ENCODE measurements at places on chromosomes 3 and 15. TPM values are rescaled to one million over a fixed set of nuclear protein-coding genes. Genes with fewer than 3 reads are reported as not detected.
A peak's percentile ranks its signal among the peaks of the same experiment; 100 is the strongest.

Gene RETNLB
- not detected for total RNA-seq

Gene OR5K2
- not detected for total RNA-seq

Gene CCDC80
- total RNA-seq, result 256 TPM

DNA sequence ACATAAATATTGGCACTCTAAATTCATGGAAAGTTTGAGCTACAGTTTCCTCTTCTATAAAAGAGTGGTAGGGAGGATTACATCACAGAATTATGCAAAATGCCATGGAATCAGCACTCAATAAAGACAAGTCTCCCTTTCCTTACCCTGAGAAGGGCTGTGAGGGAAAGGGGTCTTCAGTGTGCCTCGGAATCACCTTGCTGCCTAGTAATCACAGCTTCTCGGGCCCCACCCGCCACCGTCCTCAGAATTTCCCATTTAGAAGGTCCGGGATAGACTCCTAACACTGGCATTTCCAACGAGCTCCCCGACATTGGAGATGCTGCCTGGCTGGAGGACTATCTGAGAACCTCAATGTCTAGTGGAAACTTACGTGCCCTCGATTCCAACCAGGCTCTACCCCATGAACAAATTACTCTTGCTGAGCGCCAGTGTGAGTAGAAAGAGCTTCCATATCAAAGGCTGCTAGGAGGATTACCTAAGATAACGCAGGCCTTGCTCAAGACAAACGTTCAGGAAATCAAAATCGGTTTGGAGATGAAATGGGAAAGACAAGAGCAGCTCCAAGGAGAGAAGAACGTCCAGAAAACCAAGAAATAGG is 92.1 kb upstream of the CHD2 start:
- peak; percentile 32 for DNase-seq
- no peaks in the 10 kb centered on the region for H3K36me3 ChIP-seq
- peaks cover 8% of the 10 kb centered on the region for H3K4me1 ChIP-seq
- peak overlapping the region; percentile 57 for H3K4me3 ChIP-seq

DNA sequence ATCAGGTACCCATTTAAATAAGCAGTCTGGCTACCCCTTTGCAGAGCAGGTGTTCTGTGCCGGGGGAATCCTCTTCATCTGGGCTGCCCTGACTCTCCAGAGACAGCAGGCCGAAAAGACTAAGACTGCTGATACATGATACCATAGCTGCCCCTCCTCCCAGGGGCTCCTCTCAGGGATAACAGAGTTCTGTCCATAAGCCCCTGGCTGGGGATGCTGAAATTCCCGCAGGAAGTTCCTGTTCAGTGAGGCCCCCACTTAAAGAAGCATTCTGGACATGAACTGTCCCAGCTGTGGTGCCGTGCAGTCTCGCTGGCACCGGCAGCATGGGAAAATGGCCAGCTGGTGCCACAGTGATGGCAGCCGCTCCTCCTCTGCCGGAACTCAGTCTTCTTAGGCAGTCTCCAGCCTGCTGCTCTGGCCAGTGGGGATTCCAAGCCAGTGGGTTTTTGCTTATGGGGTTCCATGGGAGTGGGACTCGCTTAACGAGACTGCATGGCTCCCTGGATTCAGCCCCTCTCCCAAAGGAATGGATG is 1026.2 kb downstream of the NAALADL2 start:
- H3K36me3 ChIP-seq, result no peaks in the 10 kb centered on the region
- H3K4me3 ChIP-seq, result no peak overlapping the region
- no peaks in the 10 kb centered on the region for H3K27me3 ChIP-seq
- H3K27ac ChIP-seq, result no peak overlapping the region

- DNase-seq, result no peak
- H3K4me1 ChIP-seq, result peaks cover 6% of the 10 kb centered on the region
- H3K4me3 ChIP-seq, result peak overlapping the region; percentile 31
- no peaks in the 10 kb centered on the region for H3K27me3 ChIP-seq
- H3K27ac ChIP-seq, result no peak overlapping the region
Measured at GRCh38 chr3:128845119-128845777, 34.2 kb upstream of the ACAD9 start.

DNA sequence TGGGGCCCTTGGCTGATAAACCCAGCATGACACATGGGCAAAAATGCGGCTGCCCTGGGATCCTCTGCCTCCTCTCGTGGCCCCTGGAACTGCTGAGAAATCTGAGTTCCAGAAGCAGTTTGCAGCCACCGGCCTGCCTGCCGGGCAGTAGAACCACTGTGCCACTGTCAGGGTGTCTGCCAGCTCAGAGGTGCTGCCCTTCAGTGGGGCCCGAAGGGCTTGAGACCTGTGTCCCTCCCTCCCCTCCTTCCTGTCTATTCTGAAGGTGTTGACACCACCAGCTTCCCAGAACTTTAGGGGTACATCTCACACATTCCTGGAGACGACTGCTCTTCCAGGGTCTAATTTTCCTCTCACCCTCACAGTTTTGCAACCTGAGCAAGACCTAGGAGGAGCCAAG is 88.2 kb upstream of the POMGNT2 start:
- H3K27me3 ChIP-seq, result no peaks in the 10 kb centered on the region
- no peak overlapping the region for H3K4me3 ChIP-seq
- no peaks in the 10 kb centered on the region for H3K36me3 ChIP-seq
- no peaks in the 10 kb centered on the region for H3K4me1 ChIP-seq
- H3K27ac ChIP-seq, result no peak overlapping the region

DNA sequence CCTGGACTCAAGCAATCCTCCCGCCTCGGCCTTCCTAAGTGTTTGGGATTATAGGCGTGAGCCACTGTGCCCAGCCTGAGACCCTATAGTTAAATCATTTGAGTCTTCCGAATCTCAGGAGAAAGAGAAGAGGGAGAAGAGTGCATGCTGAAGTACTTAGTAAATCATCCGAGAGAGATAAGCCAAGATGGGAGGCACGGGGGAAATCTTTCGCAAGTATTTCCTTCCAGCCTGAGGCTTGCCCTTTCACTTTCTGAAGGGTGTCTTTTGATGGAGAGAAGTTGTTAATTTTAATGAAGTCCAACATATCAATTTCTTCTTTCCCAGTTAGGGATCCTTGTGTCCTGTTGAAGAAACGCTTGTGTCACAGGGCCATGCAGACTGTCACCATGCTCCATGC is 97.1 kb upstream of the SLC6A6 start:
- DNase-seq, result no peak
- no peak overlapping the region for H3K27ac ChIP-seq
- no peaks in the 10 kb centered on the region for H3K36me3 ChIP-seq
- H3K4me1 ChIP-seq, result peaks cover 1% of the 10 kb centered on the region

- H3K4me3 ChIP-seq, result no peak overlapping the region
- H3K4me1 ChIP-seq, result no peaks in the 10 kb centered on the region
- no peak overlapping the region for H3K27ac ChIP-seq
- no peaks in the 10 kb centered on the region for H3K36me3 ChIP-seq
- no peak for DNase-seq
Measured at GRCh38 chr3:40333852-40334251, 24.3 kb downstream of the EIF1B start.

DNA sequence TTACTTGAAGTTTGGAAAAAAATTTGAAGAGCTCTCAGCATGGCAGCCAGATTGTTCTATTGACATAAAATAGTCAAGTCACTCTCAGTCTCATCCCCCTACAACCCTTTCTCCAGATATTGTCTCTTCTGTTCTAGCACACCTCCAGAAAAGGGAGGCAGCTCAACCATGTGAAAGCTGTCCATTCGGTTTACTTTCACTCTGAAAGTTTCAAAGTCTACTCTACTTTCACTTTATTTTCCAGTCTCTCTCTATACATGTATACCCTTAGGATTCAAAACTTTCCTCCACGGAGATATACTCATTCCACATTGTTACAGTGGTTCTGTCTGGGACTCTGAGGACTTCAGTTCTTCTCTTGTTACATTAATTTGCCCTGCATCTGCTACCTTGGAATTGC is 111.0 kb upstream of the STAC start:
- H3K27ac ChIP-seq, result no peak overlapping the region
- DNase-seq, result no peak
- no peak overlapping the region for H3K4me3 ChIP-seq

Measured in ovary (tissue), 10 donors.